ENCODE measurements at places on chromosomes 1 and 21.

DNA sequence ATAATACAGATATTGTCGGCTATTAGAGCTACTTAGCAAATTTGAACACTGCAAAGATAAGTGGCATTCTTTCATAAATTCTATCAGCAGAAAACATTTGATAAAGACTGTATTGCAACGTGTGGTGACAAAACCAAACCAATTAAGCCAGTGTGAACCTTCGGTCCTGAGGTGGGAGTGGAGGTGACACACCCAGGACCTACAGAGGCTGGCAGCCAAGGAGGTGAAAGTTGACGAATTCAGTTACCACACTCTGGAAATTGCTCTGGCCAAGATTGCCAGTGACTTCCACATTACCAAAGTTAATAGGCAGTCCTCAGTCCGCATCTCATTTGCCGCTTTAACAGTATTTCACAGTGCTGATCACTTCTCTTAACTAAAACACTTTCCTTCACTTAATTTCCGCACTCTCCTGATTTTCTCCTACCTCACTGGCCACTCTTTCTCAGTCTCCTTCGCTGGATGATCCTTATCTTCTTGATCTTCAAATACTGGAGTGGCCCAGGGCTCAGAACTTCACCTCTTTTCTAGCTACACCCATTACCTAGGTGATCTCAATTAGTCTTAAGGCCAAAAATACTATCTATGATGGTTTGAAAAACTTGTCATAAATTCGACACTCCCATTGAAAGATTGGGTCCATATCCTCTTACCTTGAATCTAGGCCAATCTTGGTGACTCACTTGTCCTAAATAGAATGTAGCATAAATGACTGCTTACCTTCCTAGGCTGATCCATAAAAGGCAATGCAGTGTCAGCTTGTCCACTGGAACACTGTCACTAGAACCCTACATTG, 5.1 kb upstream of the CDC42BPA start:
- no peak for DNase-seq

DNA sequence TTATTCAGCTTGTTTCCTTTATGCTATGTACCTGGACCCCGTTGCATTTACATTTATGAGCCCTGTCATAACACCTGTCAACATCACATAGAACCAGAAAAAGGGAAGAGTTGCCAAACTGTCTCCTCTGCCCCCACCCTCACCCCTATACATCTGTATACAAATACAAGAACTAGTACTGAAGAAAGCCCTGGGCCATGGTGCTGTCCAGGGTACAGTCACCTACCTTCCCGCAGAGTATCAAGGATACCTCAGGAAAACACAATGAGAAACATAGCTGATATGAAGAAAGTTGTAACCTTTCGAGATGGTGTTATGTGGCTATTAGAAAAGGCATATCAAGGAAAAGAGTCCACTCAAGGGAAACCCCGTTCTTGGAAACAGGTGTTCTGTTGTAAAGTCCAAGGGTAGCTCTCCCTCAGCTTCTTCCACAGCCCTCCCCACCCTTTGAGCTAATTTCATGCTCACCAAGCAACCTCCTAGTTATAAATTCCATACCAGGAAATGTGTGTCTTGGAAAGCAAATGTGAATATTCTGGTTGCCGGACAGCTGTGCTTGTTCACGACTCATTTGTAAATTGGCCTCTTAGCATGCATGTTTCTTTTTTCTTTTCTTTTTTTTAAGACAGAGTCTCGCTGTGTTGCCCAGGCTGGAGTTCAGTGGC, 16.7 kb upstream of the AVPR1B start:
- no peak for DNase-seq

GRCh38 chr21:42082501-42083360, 11.6 kb downstream of the UMODL1 start:
- DNase-seq, result no peak

- DNase-seq, result no peak
Observed at GRCh38 chr1:60461925-60462595, 388.5 kb upstream of the C1orf87 start.

DNA sequence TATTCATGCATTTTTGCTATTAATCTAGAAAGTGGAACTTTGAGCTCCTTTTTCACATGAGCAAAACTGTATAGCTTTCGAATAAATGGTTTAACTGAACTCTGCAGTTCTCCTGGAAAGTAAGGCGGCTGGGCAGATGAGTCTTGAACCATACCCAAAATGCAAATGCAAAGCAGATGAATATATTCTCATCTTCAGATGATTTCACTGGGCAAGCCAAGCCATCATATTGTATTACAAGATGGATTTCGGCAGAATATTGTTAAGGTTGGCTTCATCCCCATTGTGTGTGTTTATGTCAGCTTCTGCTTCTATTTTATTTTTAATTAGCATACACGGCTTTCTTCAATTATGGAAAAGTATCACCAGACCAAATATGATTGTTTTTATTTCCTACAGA, 209.6 kb downstream of the GREM2 start:
- DNase-seq, result no peak

DNA sequence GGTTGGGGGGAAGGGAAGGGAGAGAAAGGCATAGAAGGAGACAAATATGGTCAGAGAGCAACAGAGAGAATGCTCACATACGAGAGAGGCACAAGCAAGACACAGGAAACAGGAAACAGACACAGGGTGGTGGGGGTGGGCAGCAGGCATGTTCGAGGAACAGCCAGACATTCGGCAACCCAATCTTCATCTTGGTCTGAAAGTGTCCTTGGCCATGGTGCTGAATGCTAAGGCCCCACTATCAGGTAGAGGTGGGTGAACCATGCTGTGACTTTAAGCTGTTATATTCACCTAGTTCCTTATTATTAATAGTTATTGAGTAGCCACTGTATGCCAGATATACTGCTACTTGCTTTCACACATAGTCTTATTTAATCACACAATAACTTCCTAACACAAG, 109.2 kb downstream of the DDX20 start:
- no peak for DNase-seq

- DNase-seq, result no peak
Observed at GRCh38 chr1:53826367-53826766, 11.7 kb downstream of the NDC1 start.

DNA sequence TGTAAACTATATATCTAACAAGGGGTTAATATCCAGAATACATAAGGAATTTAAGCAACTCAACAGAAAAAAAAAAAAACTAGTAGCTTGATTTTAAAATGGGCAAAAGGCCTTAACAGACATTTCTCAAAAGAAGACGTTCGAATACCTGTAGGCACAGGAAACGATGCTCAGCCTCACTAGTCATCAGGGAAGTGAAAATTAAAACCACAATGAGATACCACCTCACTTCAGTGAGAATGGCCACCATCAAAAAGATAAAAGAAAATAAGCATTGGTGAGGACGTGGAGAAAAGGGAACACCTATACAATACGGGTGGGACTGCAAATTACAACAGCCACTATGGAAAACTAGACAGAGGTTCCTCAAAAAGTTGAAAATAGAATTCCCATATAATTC, 37.3 kb downstream of the NPHP4 start:
- no peak for DNase-seq

Measured in DMS79 (cell line).